Thoracic aorta (tissue), 2 donors: ENCODE measurements at places on chromosomes 11 and 22.

DNA sequence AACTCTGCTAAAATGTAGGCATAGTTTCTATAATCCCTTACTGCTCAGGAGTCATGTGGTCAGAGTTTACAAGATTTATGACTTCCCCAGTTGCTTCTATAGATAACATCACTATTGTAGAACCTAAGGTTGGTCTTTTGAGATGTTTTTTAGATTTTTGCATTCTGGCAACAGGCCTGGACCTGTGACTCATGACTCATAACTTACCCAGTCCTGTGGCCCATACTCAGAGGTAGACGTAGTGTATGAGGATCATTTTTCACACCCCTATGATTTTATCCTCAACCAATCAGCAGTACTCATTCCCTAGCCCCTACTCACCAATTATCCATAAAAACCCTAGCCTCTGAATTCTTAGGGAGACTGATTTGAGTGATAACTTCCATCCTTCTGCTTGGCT lies 384.4 kb upstream of the DDI1 start:
- no peak for DNase-seq

GRCh38 chr11:125463590-125464269 lies 32.3 kb downstream of the FEZ1 start:
- DNase-seq: no peak

DNA sequence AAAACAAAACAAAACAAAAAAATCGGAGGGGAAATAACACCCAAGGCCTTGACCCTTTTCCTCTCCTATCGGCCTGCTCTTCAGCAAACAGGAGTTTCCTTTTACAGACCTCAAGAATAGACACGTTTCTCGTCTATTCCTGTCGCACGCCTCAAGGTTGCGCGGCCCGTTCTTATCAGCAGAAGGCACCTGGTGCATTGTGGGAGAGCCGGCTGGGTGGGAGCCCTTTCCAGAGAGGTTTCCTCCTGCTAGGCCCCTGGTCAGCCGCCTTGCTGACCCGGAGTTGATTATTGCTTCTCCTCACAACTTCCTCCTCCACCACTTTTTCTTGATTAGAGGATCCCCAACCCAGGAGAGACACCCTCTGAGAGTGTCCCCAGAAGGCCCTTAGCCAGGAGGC lies 497.3 kb downstream of the MIAT start:
- no peak for DNase-seq

DNA sequence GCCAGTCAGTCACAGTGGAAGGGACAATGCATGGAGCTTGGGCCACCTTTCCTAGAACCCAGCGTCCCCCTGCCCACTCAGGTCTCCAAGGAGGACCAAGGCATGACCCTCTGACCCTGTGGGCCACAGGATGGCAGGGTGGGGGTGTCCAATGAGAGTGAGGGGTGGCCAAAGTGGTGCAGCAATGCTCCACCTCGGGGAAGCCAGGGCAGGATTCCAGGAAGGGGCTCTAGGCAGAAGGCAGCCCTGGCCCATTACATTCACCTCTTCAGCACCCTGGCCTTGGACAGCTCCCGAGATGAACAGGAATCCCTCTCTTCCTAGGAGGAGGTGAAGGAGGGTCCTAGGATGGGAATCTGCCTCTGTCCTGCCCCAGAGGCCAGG lies 597.5 kb downstream of the BRD1 start:
- DNase-seq: no peak

DNA sequence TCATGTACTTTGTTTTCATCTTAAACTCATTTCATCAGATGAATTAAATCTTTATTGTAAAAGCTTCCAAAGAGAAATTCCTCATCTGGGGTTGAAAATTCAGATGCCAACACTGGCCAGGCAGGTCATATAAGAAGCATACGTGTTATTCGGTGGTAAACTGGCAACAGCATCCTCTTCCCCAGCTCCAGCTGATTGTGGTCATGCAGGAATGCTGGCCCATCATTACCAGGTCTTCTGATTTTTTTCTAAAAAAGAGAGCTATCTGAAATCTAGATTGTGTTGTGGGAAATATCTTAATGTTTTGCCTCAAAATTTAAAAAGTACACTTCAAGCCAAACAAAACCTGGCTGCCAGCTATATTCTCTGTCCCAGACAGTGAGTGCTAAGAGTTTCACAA lies 53.6 kb downstream of the ARFGAP2 start:
- no peak for DNase-seq

DNA sequence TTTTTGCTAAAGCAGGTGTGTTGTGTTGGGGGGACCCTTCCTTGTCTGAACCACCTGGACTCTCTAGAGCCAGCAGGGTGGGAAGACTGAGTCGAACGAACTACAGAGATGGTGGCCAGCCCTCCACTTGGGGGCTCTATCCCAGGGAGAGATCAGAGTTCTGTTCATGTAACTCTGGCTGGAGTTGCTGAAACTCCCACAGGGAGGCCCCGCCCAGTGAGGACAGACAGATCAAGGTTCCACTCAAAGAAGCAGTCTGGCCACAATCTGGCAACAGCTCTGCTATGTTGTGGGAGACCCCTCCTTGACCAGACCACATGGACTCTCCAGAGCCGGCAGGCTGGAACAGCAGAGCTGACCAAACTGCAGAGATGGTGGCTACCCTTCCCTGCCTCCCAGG lies 20.2 kb upstream of the OR5AK2 start:
- no peak for DNase-seq
